Stimulated activated CD4-positive, alpha-beta T cell treated with anti-CD3 and anti-CD28 coated beads, Interleukin-1b, Interleukin-23, amount 100 ng/mL, for 1 hour (primary cell): ENCODE measurements at places on chromosomes 4 and X.

DNA sequence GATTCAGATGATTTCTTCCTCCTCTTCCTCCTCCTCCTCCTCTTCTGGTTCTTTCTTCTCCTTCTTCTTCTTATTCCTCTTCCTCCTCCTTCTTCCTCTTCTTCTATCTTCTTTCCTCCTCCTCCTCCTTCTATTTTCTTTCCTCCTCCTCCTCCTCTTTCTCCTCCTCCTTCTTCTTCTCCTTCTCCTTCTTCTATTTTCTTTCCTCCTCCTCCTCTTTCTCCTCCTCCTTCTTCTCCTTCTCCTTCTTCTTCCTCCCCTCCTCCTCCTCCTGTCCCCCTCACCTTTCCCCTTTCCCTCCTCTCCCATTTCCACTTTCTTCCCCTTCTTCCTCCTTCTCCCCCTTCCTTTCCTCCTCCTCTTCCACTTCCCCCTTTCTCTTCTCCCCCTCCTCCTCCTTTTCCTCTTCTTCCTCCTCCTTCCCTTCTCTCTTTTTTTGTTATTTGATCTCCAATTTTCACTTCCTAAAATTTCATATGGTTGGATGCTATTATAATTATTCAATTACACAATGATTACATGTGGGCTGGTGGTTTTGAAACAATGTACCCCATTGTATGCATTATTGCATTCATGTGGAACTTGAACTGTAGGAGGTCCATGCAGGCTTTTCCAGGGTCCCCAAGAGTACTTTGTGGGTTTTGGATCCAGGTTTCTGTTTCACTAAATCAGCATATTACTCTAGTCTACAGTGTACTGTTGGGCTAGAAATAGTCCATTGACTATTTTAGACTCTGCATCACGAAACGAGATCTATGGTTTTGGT, 68.1 kb downstream of the SORBS2 start:
- DNase-seq, result no peak

DNA sequence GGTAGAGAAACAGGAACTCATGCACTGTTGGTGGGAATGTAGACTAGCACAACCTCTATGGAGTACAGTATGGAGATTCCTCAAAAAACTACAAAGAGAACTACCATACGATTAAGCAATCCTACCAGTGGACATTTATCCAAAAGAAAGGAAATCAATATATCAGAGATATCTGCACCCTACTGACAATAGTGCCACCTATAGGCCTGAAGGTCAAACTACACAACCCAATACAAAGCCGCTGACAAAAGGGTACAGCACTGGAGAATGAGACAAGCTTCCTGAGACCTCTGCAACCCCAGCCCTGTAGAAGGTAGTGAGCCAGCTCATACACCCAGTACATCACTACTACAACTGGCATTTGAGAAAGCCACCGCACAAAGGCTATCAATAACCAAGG, 67.1 kb downstream of the CBR4 start:
- DNase-seq, result no peak

DNA sequence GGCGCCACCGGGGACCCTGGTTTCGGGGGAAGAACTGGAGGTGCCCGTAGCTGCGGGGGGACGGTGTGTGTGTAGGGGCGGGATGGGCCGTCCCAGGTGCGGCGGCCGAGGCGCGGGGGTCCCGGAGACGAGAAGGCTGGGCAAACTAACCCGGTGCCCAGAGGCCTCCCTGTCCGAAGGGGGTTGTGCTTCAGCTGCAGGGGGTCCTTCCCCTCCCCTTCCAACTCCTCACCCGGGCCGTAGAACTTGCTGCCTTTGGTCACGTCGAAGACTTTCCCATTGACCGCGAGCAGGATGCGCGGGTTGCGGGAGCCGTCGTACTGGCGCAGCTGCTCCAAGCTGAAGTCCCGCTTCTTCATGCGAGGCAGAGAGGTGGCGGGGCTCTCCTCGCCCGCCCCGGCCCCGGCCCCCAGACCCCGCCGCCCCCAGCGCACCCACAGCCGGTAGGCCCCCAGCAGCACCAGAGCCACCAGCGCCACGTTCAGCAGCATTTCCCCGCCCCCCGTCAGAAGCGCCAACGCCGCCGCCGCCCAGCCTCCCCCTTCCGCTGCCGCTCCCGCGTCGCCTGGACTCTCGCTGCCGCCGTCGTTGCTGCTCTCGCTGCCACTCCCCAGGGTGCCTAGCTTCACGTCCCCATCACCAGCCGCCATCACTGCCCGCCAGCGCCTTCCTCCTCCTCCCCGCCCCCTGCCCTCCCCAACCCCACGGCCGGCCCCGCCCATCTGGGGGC, at the start of gene PGRMC2:
Gene PGRMC2 (minus strand): TSS at position 673 of the 730 bp plus-strand sequence. CDS start 23 bp downstream, at position 650.
- DNase-seq, result no peak

- DNase-seq, result no peak
Measured at GRCh38 chrX:109036624-109037023, 300.3 kb upstream of the IRS4 start.

- no peak for DNase-seq
Measured at GRCh38 chrX:85836868-85837267, 210.5 kb downstream of the CHM start.

DNA sequence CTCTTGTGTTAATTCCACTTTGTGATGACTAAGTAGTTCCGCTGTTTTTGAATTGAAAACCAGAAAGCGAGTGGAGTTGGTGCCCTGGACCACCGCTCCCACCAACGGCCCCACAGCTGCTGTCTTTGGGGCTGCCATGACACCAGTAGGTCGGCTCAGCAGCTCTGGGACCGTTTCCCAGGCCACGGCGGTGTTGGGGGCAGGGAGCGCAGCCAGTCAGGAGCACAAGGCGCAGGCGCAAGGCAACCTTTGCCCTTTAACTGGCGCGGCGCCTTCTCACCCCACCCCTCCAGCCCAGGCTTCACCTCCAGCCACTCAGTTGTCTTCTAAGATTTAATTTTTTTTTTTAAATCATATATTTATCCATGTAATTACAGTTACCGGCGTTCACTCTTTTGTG, at the start of gene GK2:
Gene GK2 (minus strand): TSS at position 166 of the 400 bp plus-strand sequence. CDS start 28 bp downstream, at position 138.
- no peak for DNase-seq

DNA sequence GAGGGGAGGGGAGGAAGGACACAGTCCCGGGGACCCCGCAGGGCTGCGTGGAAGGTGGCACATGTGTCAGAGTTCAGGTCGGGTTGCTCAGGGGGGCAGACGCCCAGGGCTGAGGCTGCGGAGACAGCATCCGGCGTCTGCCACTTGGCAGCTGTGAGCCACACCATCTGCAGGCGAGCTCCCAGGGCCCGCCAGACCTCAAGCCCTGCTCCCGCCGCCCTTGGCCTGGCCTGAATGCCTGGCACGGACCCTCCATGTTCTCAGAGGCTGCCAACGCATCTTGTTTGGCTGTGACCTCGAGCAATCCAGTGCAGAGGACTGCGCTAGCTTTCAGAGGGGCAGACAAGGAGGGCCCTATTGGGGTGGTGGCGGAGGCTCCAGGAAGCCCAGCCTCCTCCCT, 5.1 kb downstream of the BGN start:
- DNase-seq, result no peak

- no peak for DNase-seq
Measured at GRCh38 chrX:70139736-70140135, 6.5 kb downstream of the IGBP1 start.
